ENCODE measurements at places on chromosomes 3 and 15. TPM values are rescaled to one million over a fixed set of nuclear protein-coding genes. Genes with fewer than 3 reads are reported as not detected.
A peak's percentile ranks its signal among the peaks of the same experiment; 100 is the strongest.

SPINK8 gene
- not detected for total RNA-seq

- DNase-seq = no peak
These were observed 11.1 kb downstream of the TMEM62 start for GRCh38 chr15:43144512-43144911.

- DNase-seq = no peak
These were observed 28.9 kb upstream of the DRD3 start for GRCh38 chr3:114207768-114208167.

DNA sequence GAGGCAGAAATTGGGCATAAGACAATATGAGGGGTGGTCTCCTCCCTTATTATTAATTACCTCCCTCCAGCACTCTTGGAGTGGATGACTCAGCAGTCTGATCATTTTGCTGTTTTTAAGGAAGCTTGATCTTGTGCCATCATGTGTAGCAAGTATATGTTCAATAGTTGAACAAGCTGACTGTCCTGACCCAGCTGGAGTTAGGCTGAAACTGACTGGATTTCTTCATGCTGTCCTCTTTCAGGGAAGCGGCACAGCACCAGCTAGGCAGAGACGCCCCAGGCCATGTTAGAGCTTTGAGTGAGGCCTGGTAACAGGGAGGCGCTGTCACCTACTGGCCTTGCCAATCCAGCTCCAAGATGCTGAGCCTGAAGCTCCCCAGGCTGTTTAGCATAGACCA lies 54.4 kb upstream of the KIF23 start:
- DNase-seq = no peak

DNA sequence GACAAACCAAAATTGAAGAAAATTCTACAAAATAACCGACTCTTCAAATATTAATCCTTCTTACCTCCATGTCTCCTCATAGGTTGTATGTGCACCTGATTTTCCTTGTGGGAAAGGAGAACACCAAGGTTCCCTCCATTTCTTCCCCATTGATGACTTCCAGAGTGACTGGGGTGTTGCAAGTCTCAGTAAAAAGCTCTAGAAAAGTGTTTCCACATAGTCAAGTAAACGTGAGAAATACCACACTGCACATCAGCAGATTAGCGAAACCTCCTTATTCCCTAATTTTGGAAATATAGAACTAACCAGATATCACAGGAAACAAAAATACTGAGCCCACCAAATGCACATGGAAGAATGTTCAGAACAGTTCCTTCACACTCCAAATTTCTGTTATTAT lies 4.9 kb upstream of the RPN1 start:
- DNase-seq = no peak

FAM43A gene
- 6.8 TPM for total RNA-seq

GRCh38 chr3:143832433-143832832 lies 15.8 kb downstream of the SLC9A9 start:
- DNase-seq = no peak

NR2E3 gene
- not detected for total RNA-seq

DNA sequence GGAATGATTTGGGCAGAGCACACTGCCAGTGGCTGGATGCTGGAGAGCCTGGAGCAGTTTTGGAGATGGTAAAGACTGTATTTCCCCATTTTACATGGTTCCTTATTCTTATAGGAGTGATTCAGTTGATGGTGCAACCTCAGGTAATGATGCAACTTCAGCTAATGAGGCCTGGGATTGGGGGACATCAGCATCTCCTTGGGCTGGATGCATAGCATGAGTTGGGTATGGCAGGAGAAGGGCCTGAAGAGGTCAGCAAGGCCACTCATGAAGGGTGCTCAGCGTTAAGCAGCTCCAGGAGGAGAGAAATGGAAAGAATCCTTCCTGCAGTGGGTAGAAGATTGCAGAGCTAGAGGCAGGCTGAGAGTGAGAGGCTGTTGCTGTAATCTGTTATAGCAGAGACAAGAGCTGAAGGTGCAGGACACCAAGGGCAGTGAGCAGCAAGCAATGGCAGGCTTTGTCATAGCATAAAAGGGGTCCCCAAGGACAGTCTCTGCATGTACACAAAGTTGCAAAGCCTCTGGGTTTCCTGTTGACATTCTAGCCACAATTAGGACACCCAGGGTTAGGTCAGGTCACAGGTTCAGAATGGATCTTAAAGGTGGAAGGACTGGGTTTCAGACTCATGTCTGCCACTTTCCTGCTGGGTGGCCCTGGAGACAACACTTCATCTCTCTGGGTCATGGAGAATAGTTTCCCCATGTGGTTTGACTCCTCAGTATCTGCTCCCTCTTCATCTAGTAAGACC lies 29.5 kb upstream of the SNRK start:
- no peak for DNase-seq

FANCD2OS gene
- not detected for total RNA-seq

- DNase-seq = no peak
These were observed 299.6 kb upstream of the C2CD4B start for GRCh38 chr15:62464705-62465104.

DNA sequence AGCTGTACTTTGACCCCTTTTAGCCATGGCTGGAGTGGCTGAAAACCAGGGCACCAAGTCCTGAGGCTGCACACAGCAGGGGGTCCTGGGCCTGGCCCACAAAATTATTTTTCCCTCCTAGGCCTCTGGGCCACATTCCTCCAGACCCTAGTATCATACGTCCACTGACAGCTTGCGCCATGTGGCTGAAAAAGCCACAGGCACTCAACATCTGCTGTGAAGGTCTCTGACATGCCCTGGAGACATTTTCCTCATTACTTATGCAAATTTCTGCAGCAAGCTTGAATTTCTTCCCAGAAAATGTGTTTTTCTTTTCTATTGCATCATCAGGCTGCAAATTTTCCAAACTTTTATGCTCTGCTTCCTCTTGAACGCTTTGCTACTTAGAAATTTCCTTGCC lies 239.0 kb downstream of the SQOR start:
- DNase-seq = no peak

PLSCR5 gene
- not detected for total RNA-seq

DNA sequence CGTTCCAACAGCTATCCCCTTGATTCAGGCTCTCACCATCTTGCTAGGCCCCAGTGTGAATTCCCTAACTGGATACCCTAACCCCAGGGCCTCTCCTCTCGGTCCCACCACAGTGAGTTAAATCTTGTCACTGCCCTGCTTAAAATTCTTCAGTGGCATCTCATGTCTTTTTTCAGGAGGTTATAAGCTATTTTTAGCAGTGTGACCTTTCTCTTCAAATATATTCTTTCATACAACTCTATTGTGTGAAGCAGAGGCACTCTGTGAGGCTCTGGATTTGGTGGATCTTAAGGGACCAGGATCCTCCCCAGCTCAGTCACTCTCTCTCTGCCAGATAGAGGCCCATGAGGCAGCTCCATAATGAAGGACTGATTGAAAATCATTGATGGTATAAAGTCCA lies 760.4 kb downstream of the NTRK3 start:
- DNase-seq = no peak

CYP19A1 gene
- total RNA-seq = 0.75 TPM

- no peak for DNase-seq
These were observed 90.4 kb downstream of the ATG7 start for GRCh38 chr3:11362600-11362999.

DNA sequence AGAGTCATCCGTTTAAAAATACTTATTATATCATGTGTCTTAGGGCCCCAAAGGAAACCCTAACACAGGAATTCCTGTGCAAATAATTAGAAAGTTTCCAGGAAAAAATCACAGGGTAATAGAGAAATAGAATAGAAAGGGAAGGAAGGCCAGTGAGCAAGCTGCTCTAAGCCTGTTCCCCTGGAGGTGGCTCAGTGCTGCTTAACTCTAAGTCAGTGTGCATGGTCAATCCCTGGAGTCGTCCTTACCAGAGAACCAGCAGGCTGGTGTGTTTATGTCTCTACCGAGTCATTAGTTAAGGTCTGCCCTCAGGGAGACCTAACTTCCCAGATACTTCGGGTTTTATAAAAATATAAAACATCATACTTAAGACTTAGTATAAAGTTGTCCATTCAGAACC lies 21.0 kb upstream of the MCF2L2 start:
- no peak for DNase-seq

DNA sequence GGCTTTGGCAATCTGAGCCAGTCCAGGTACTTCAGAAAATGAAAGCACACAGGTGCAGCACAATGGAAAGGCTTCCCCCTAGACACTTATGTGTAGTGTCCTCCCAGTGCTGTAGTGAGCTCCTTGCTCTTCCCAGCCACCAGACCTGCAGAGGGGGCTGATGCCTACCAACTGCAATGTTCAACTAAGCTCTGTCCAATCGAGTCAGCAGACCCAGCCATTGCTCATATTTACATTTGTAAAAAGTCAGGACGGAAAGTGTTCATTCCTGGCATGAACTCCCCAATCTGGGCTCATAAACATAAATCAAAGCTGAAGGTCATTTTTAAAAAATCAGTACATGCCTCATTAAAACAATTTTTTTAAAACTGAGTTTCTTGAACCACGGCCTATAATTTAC lies 73.0 kb downstream of the FOXP1 start:
- DNase-seq = no peak

GRCh38 chr15:70281811-70282307 lies 184.1 kb upstream of the TLE3 start:
- peak; percentile 50 for DNase-seq

CPNE4 gene
- total RNA-seq = 0.07 TPM

DNA sequence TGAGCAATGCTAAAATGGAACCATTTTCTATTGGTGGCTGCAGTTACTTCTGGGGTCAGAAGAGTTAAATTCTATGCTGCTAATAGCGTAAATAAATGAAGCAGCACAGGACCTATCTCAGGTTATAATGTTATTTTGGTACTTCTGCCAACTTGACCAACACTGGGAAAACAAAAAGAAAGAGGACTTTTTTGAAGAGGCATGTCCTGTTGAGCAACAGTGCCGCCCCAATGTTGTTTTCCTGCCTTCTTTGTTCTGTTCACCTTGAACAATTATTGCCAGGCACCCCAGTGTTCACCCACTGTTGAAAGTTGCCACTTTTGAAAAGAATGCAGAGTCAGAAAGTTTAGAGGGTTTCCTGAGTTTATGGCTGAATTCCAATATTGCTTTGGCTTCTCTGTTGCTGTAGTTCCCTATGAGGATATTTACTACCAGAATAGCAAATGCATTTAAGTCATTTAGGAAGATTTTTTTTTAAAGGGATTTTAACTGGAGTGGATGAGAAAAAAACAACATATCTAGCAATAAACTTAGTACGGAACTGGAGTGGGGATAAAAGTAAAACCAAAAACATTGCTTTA lies 679.0 kb upstream of the DPPA4 start:
- DNase-seq = no peak

GRCh38 chr3:148896062-148896461 lies 31.0 kb downstream of the CPA3 start:
- no peak for DNase-seq

GRCh38 chr3:67947808-67948508 lies 293.5 kb upstream of the SUCLG2 start:
- DNase-seq = no peak

GRCh38 chr3:2656806-2657777 lies 453.1 kb downstream of the IL5RA start:
- no peak for DNase-seq

LSM3 gene
- total RNA-seq = 24.5 TPM

- no peak for DNase-seq
These were observed 78.8 kb downstream of the TJP1 start for GRCh38 chr15:29743475-29743874.

AADAC gene
- not detected for total RNA-seq

- no peak for DNase-seq
These were observed 23.1 kb downstream of the DCLK3 start for GRCh38 chr3:36741285-36741684.

C3orf49 gene
- total RNA-seq = not detected

CADPS gene
- total RNA-seq = not detected

DNA sequence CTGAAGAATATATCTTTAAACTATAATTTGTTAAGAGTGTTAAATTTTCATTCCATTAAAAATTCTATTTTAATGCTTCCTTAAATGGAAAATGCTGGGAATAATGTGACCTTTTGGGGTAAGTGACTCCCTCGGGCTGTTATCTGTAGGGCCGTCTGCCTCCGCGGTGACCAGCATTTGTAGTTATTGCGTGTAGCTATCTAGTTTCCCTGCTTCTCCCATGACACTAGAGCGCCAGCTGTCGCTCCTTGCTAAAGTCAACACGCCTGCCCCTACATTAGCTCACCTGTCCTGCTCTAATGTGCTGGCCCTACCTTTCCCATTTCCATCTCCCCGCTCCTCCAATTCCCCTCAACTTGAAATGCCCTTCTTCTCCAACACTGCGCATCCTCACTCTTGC lies 12.4 kb upstream of the CHRM5 start:
- DNase-seq = no peak

THPO gene
- not detected for total RNA-seq

- no peak for DNase-seq
These were observed 312.5 kb downstream of the SHQ1 start for GRCh38 chr3:72535772-72536171.

SLC9C1 gene
- not detected for total RNA-seq

SNUPN gene
- 37.3 TPM for total RNA-seq

DNA sequence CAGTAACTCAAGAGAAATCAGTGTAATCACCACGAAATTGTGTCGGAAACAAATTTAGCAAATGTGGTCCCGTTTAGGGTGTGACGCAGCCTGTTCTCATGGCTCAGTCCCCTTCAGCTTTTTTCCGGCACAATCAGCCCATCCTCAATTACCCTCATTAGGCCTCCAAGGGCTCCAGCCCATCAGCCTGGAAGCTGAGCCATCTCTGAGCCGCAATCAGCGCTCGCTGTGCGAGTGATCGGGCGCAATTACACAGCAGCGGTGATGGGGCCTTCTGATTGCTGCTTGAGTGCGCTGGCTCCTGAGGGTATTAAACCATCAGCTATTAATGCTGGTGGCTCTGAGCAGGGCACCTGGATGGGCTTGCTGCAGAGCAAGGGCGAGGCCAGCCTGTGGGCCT lies 55.6 kb downstream of the PLXNA1 start:
- no peak for DNase-seq

DNA sequence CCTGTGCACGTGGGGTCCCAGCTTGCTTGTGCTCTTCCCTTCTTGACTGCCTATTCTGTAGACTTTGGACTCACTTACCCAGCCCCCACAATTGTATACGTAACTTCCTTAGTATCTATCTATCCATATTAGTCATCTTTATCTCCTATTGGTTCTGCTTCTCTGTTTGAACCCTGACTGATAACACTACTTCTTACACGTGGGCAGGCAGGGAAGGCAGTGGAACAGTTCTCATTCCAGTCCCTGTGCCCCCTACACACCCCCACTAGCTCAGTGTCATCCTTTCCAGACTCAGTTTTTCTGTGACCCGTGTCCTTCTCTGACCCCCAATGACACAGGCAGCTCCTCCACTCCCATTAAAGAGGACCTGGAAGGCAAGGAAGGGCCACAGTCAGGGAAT lies 74.2 kb upstream of the FBN1 start:
- no peak for DNase-seq

GRCh38 chr15:51262463-51262862 lies 75.9 kb downstream of the CYP19A1 start:
- DNase-seq = no peak

DNA sequence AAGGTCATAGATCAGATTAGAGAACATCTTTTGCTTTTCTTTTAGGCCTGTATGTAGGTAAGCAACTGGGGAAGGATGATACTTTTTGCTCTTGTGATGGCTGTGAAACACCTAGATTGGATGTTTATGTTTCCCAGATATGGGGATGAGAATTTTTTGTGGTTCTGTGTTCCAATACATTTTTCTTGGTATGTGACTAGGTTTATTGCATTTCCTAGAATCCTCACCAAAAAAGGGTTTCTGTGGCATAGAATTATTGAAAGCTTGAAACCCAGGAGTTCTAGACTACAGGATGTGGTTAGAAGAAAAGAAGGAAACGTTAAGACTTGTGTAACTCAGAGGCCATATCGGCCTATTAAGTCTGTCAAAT lies 25.8 kb downstream of the OXNAD1 start:
- no peak for DNase-seq

RBM5 gene
- 182 TPM for total RNA-seq

- DNase-seq = no peak
These were observed 525.8 kb upstream of the PROK2 start for GRCh38 chr3:72310419-72311380.

MORC1 gene
- total RNA-seq = not detected
